Thoracic aorta (tissue), 2 donors: ENCODE measurements at places on chromosomes 2 and 18. TPM values are rescaled to one million over a fixed set of nuclear protein-coding genes. Genes with fewer than 3 reads are reported as not detected.

DNA sequence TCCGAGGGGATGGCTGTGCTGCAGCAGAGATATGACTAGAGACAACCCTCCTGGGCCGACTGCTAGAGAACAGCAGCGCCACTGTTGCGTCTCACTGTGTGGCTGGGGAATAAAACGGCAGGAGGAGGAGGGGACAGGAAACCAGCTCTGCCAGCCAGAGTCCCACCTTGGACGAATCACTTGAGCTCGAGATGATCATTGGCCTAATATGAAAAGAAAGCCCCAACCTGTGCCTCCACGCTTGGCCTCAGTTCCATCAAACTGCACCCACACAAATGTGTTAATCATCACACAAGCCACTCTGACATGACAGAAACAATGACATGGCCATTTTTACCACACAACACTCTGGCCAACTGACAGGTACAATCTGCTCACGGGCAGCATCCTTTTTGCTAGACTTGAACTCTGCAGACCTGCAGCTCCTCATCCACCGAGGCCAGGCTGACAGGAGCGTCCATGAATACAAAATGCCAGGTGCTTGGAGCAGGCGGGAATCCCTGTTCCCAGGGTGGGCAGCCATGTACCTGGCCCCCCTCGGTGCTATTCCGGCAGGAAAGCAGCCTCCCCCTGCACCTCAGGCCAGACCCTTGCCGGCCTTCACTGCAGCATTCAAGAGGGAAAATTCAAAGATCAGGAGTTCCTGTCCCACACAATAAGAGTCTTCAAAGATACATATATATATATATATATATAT is 52.3 kb downstream of the PARD6G start:
- no peaks in the 10 kb centered on the region for H3K36me3 ChIP-seq
- H3K4me1 ChIP-seq, result no peaks in the 10 kb centered on the region
- no peak overlapping the region for H3K27ac ChIP-seq
- H3K4me3 ChIP-seq, result no peak overlapping the region

DNA sequence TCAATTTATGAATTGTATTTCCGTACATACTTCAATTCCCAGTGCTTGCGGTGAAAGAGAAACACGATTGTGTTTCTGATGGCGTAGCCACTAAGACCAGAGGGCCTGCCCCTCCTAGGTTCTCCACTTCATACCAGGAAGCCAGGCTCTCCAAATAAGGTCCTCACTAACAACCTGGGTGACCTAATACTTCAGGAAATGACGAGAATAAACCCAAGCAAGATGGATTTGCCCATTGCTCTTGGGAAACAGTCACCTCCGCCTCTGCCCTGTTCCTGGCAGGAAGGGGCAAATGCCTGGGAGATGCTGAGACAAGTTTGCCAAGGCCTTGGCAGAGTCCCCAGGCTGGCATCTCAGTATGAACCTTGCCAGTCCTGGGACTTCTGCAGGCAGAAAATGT is 41.8 kb downstream of the TTC32 start:
- peak overlapping the region; percentile 86 for H3K27ac ChIP-seq
- peak; percentile 64 for DNase-seq
- H3K4me1 ChIP-seq, result peaks cover 80% of the 10 kb centered on the region
- no peaks in the 10 kb centered on the region for H3K27me3 ChIP-seq
- H3K4me3 ChIP-seq, result peak overlapping the region; percentile 51
- no peaks in the 10 kb centered on the region for H3K36me3 ChIP-seq

- no peak overlapping the region for H3K27ac ChIP-seq
- no peak overlapping the region for H3K4me3 ChIP-seq
- H3K4me1 ChIP-seq, result no peaks in the 10 kb centered on the region
- no peak for DNase-seq
- H3K27me3 ChIP-seq, result no peaks in the 10 kb centered on the region
- H3K36me3 ChIP-seq, result no peaks in the 10 kb centered on the region
Measured at GRCh38 chr2:142951190-142952007, 73.9 kb downstream of the KYNU start.

GRCh38 chr2:185823773-185824172 is 85.2 kb downstream of the FSIP2 start:
- H3K4me3 ChIP-seq, result no peak overlapping the region
- H3K27ac ChIP-seq, result no peak overlapping the region
- H3K36me3 ChIP-seq, result no peaks in the 10 kb centered on the region
- no peak for DNase-seq
- H3K27me3 ChIP-seq, result no peaks in the 10 kb centered on the region
- H3K4me1 ChIP-seq, result no peaks in the 10 kb centered on the region

DNA sequence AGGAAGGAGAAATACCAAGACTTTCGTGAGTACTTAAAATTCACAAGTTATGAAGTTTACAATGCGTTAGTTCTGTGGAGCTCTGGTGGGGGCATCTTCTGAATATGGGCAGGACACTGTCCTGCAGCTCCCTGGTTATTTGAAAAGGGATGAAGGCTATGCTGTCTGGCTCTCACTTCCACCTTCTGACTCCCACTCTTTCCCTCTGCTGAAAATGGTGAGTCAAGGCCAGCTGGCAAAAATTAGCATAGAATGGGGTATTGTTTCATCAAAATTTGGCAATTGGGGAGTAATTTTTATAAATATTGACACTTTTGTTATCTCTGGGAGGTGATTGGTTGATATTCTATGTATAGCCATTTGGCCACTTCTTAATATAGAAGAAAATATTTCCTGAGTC is 177.4 kb downstream of the PARD3B start:
- H3K36me3 ChIP-seq, result no peaks in the 10 kb centered on the region
- DNase-seq, result no peak
- no peak overlapping the region for H3K4me3 ChIP-seq

- no peaks in the 10 kb centered on the region for H3K36me3 ChIP-seq
- H3K27ac ChIP-seq, result no peak overlapping the region
- H3K27me3 ChIP-seq, result no peaks in the 10 kb centered on the region
- H3K4me3 ChIP-seq, result no peak overlapping the region
- H3K4me1 ChIP-seq, result no peaks in the 10 kb centered on the region
- no peak for DNase-seq
Measured at GRCh38 chr2:226124548-226125011, 675.0 kb downstream of the IRS1 start.

DNA sequence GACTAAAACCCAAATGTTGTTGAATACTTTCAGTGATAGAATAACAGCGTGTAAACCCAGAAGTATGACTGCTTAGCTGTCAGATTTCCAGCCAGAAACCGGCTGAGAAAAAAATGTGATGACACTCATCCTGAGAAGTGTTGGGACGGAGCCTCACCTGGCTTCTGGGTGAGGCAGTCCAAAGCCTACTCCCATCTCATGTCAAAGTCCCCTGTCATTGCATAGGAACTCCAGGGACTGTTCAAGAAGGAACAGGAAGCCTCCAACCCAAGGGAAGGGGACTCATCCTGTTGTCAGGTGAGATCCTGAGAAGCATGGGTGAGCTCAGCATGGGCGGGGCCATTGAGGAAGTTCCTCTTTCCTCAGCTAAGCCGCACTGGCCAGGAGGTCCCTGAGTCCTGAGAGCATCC is 11.3 kb upstream of the CHRNA1 start:
- H3K4me3 ChIP-seq, result no peak overlapping the region
- no peaks in the 10 kb centered on the region for H3K36me3 ChIP-seq
- DNase-seq, result no peak
- H3K27me3 ChIP-seq, result no peaks in the 10 kb centered on the region

GRCh38 chr2:177014946-177015345 is 197.6 kb upstream of the HNRNPA3 start:
- H3K27me3 ChIP-seq, result no peaks in the 10 kb centered on the region
- H3K36me3 ChIP-seq, result no peaks in the 10 kb centered on the region
- H3K4me3 ChIP-seq, result no peak overlapping the region
- H3K27ac ChIP-seq, result no peak overlapping the region
- DNase-seq, result no peak

DNA sequence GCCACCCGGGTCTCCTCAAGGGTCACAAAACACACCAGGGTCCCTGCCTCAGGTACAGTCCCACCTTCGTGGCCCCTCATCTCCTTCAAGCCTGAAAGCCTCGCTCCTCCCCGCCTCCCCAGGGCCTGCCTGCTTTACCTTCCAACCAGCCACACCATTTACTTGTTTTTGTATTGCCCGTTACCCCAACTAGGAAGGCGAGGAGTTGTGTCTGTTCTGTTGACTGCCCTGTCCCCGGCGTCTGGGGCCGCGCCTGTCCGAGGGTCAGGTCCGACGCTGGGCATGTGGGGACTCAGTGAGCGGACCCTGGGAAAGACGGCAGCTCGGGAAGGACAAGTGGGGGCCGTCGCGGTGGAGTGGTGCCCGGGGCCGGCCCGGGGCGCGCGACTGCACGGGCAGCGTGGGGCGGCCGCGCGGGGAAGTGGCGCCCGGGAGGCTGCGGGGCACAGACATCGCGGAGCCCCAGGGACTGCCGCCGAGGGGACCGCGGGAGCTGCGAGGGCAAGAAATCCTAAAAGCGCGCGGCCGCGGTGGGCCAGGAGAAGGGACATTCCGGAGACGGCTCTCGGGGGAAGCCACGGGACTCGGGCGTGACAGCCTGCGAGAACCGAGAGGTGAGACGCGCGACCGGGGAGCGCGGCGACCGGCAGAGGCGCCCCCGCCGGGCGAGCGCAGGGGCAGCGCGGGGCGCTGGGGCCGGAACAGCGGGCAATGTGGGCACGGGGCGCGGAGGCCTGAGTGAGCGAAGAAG is 797 bp upstream of the GRHL1 start:
- H3K4me3 ChIP-seq, result peak overlapping the region; percentile 77
- peaks cover 8% of the 10 kb centered on the region for H3K4me1 ChIP-seq
- no peak for DNase-seq
- no peaks in the 10 kb centered on the region for H3K36me3 ChIP-seq
- H3K27me3 ChIP-seq, result peaks cover 5% of the 10 kb centered on the region

GRCh38 chr18:72965616-72966015 is 97.8 kb upstream of the NETO1 start:
- H3K4me1 ChIP-seq, result no peaks in the 10 kb centered on the region
- H3K4me3 ChIP-seq, result no peak overlapping the region
- no peaks in the 10 kb centered on the region for H3K27me3 ChIP-seq
- H3K27ac ChIP-seq, result no peak overlapping the region
- no peaks in the 10 kb centered on the region for H3K36me3 ChIP-seq

DNA sequence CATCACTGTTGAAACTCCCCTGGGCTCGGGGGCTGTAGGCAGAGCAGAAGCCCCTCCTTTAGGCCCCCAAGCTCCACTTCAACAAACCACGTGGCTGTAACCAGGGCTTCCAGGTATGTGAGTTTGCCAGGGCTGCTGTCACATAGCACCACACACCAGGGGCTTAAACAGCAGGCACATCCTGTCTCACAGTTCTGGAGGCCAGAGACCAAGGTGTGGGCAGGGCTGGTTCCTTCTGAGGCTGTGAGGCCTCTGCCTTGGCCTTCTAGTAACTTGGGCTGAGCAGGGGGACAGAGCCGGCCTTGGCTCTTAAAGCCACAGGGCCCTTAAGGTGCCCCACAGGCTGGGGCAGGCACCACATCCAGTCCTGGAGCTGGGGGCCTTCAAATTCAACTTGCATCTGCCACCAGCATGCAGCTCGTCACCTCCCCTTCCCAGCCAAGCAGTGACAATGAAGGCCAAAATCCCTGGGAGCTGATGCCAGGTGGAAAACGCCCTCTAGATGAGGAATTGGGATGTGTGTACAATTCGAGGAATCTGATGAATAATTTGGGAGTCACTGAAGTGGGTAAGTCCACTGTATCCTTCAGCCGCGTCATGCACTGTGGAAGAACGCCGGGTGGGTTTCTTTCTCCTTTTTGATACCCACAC is 104.2 kb upstream of the ODC1 start:
- no peaks in the 10 kb centered on the region for H3K4me1 ChIP-seq
- no peak overlapping the region for H3K27ac ChIP-seq
- peaks cover 5% of the 10 kb centered on the region for H3K27me3 ChIP-seq
- H3K4me3 ChIP-seq, result no peak overlapping the region
- no peak for DNase-seq

DNA sequence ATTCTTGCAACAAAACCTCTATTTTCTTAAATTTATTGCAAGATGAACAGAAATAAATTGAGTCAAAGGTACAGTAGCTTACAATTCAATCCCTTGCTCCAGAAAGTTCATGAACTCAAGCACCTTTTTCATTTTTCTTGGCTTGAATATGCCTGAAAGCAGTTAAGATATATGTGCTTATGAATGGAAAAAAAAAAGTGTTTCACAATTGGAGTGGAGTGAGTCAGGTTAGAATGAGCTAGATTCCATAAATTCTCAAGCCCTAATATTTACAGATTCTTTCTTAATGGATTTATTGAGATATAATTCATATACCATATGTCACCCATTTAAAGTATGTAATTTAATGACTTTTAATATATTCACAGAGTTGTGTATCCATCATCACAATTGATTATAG is 39.6 kb upstream of the NEMP2 start:
- no peaks in the 10 kb centered on the region for H3K36me3 ChIP-seq
- DNase-seq, result no peak
- no peak overlapping the region for H3K27ac ChIP-seq

- no peaks in the 10 kb centered on the region for H3K36me3 ChIP-seq
- H3K4me3 ChIP-seq, result no peak overlapping the region
- H3K27ac ChIP-seq, result no peak overlapping the region
- no peak for DNase-seq
Measured at GRCh38 chr2:151097128-151097527, 164.5 kb downstream of the RBM43 start.

- H3K4me1 ChIP-seq, result no peaks in the 10 kb centered on the region
- no peak overlapping the region for H3K27ac ChIP-seq
- no peak for DNase-seq
- H3K27me3 ChIP-seq, result no peaks in the 10 kb centered on the region
- H3K4me3 ChIP-seq, result no peak overlapping the region
- no peaks in the 10 kb centered on the region for H3K36me3 ChIP-seq
Measured at GRCh38 chr2:148475626-148476025, 168.9 kb upstream of the EPC2 start.

DNA sequence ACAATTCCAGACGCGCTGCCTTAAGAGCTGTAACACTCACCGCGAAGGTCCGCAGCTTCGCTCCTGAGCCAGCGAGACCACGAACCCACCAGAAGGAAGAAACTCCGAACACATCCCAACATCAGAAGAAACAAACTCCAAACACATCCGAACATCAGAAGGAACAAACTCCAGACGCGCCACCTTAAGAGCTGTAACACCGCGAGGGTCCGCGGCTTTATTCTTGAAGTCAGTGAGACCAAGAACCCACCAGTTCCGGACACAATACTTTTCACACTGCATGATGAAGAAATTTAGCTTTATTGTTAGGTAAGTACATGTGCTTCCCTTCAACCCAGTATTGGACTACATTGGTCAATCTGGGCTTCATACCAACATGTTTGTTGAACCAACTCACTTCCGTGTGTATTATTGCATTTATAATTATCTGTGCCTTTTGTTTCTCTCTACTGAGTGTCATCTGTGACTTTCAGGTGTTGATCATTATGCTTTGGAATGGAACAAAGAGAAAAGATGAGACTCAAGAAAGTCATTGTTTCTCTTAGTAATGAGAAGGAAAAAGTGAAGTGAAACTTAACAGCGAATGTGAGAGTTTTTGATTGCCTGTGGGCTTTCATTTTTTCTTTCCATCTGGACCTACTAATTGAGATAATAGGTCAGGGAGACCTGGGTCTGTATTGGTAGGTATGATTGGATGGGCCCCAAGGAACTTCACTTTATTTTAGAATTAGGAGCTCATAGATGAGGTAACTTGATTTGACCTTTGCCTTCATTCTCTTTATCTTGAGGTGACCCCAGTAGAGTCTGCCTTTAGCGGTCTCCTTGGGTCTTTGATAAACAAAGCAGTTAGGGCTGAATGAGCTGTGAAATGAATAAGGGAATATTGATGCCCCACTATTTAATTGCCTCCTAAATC is 76.1 kb upstream of the CAVIN2 start:
- no peak for DNase-seq
- no peaks in the 10 kb centered on the region for H3K36me3 ChIP-seq
- H3K4me3 ChIP-seq, result no peak overlapping the region
- peaks cover 20% of the 10 kb centered on the region for H3K4me1 ChIP-seq
- no peaks in the 10 kb centered on the region for H3K27me3 ChIP-seq

Gene ACOXL
- not detected for total RNA-seq

Gene ARL5A
- 44.1 TPM for total RNA-seq

Gene MTERF4
- total RNA-seq, result 39.4 TPM

Gene CCDC85A
- 3.7 TPM for total RNA-seq

Gene PECR
- 2.8 TPM for total RNA-seq

Gene KCTD18
- total RNA-seq, result 31.7 TPM
